ENCODE measurements at places on chromosomes 3 and 15.

GRCh38 chr15:56919031-56919608 lies 676 bp downstream of the TCF12 start:
- DNase-seq: peak; percentile 47

GRCh38 chr3:30682434-30683155 lies 76.2 kb downstream of the TGFBR2 start:
- no peak for DNase-seq

GRCh38 chr3:106184540-106185457 lies 316.0 kb upstream of the CBLB start:
- DNase-seq: no peak

DNA sequence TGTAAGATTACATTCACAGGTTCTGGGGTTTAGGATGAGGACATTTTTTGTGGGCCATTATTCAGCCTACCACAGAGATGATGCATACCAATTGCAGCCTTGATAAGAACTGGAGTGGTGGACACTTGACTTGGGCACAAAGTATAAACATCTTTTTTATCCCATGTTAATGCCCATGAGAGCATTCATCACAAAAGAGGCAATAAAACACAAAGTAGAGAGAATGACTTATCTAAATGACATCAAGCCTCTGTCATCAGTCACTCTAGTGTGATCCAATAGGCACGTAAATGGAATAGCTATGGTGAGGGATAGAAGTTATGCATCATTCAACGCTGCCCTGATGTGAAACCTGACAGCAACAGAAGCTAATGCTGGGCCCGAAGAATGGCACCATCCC lies 25.8 kb downstream of the VEPH1 start:
- DNase-seq: no peak

GRCh38 chr15:63288778-63289378 lies 11.5 kb downstream of the APH1B start:
- DNase-seq: no peak

DNA sequence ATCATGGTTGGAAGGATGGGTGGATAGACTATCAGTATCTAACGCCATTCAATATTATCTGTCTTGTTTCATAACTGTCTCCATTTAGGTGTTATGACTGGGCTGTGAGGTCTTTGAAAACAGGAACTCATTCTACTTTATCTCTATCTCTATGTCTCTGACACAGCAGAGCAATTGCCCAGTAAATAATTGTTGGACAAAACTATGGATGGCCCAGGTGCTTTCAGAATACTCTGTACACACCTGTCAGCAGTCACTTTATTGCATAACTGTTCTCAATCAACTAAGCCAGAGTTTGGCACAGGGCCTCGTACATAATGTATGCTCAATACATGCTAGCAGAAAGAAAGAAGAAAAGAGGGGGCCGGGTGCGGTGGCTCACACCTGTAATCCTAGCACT lies 210.3 kb downstream of the OPA1 start:
- no peak for DNase-seq

DNA sequence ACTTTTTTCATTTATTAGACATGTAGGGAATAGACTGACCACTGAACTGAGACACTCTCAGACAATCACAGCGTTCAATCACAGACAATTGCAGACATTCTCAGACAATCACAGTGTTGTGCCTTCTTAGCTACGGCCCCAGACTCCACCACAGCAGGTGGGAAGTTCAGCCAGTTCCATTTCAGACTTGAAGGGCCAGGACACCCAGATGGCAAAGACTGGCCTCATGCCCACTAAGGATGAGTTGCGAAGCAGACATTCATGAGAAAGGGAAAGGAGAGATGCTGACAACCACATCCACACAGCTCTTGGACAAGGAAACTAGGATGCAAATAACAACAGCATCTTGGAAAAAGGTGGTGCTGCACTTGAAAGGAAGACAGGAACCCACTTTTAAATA lies 21.9 kb upstream of the ALDH1L1 start:
- no peak for DNase-seq

GRCh38 chr3:17850448-17850847 lies 108.0 kb upstream of the TBC1D5 start:
- no peak for DNase-seq

GRCh38 chr3:138696666-138697370 lies 88.2 kb downstream of the FAIM start:
- DNase-seq: no peak

GRCh38 chr15:62933386-62933785 lies 109.2 kb upstream of the TPM1 start:
- no peak for DNase-seq

DNA sequence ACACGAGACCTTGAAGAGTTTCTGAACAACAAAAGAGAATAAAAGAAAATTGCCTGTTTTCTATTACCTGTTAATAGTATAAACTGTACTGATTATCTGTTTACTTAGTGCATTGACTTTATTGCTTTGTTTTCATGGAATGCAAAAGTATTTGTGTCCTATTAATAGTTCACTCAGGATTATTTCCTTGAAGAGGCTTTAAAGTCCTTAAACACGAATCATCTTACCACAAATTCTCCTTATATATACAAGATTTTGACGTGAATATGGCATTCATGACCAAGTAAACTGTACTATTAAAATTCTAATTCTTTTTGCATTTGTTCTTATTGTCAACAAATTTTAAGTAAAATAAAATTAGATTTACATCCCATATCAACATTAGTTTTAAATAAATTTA lies 513.0 kb downstream of the NTRK3 start:
- DNase-seq: no peak

- DNase-seq: no peak
These were observed 681 bp upstream of the IL17RE start for GRCh38 chr3:9901967-9902366.

DNA sequence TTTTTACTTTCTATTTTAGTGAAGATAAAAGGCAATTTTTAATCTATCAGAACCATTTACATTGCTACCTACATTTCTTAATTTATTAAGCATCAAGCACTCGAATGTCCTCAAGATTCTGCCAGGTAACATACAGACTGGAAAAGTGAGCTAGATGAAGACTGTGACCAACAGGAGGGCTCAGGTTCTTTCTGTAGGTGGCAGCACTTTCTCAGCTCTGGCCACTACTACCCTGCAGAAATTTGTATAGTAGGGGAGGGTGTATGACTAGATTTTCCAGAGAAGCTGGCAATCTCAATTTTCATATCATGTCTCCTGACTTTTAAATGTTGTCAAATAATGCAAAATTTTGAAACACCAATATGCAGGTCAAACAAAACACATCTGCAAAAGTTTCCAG lies 165.0 kb upstream of the SUCLG2 start:
- DNase-seq: no peak

DNA sequence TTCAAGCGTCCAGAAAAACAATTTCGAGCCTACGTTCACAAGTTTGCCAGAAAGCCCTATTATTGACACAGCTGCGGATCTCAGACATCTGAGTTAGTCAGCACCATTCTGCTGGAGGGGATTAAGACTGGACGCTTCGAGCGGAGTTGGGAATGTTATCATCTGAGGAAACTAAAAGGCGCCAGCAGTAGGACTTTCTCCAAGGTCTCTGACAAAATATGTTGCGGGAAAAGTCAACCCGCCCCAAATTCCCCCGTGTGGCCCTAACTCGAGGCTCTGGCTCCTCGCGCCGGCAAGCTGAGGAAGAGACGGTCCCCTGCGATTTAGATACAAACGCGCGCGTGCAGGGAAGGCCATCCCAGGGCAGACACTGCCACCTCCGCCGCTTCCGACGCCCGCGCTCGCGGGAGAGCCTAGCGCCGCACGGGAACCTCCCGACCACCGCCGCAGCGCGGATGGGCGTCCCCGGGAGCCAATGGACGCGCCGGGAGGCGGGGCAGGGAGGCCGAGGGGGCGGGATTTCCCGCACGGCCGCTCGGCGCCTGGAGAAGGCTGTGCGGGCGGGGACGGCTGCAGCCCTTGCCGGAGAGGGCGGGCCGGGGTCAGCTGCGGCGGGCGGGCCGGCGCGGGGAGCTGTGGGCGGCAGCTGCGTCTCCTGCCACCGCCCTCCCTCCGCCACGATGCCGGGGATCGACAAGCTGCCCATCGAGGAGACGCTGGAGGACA lies at the start of gene APPL1:
TSS of gene APPL1 (plus strand) at position 526 of the 726 bp plus-strand sequence. CDS start at position 681, 155 bp downstream.
- DNase-seq: peak; percentile 98

GRCh38 chr15:66170042-66170441 lies 83.5 kb downstream of the MEGF11 start:
- DNase-seq: no peak

GRCh38 chr3:120858521-120858920 lies 49.5 kb upstream of the STXBP5L start:
- DNase-seq: no peak

All from nephron progenitor cell (in vitro differentiated cells).